ENCODE measurements at places on chromosomes 16 and 17.

GRCh38 chr17:17749921-17750320, 68.7 kb downstream of the RAI1 start:
- DNase-seq = peak; percentile 33

GRCh38 chr17:78000341-78000740, 41.8 kb downstream of the TNRC6C start:
- DNase-seq = no peak

DNA sequence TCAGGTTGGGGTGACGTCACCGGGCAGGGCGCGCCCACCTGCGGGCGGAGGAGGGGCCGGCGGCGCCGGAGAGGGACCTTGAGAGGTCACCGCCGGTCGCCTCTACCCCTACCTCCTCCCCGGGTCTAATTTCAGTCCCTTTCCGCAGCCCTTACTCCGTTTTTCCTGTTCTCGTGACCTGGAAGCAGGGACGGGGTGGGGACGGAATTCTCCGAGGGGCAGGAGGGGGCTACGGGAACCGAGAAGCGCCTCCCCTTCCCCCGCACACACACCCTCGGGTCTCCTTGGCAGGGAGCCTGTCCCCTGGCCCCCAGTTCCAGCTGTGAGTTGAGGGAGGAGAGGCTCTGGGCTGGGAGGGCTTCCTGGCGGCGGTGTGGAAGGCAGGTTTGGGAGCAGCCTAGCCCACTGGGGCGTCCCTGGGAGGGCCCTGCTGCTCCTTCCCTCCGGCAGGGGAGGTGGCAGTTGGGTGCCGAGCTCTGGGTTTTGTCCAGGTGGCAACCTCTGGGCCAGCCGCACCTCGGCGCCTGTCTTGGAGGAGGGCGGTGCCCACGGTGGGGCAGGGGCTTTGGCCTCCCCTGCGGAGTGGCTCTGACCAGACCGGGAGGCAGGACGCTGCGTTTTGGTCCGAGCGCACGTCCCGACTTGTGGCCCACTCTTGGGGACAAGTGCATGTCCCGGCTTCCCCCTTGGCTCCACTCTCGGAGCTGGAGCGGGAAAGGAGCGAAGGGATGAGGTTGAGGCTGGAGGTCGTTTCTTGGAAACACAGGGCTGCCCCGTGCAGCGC, 773 bp downstream of the SYNGR3 start:
- no peak for DNase-seq

DNA sequence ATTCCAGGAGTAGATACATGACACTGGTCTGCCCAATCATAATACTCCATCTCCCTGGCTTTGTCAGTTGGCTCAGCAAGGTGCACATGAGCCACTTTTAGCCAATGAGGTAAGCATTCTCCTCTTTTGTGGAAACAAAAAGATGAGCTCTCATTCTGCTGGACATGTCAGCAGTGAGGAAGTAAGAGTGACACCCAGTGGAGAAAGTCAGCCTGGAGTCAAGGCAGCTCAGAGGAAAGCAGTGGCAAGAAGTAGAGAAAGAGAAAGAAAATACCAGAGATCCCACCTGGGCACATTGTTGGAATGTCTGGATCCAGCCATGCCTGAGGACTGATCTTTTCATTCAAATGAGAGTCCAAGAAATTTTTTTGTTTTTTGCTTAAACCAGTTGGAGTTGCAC, 496.9 kb upstream of the C16orf82 start:
- no peak for DNase-seq

DNA sequence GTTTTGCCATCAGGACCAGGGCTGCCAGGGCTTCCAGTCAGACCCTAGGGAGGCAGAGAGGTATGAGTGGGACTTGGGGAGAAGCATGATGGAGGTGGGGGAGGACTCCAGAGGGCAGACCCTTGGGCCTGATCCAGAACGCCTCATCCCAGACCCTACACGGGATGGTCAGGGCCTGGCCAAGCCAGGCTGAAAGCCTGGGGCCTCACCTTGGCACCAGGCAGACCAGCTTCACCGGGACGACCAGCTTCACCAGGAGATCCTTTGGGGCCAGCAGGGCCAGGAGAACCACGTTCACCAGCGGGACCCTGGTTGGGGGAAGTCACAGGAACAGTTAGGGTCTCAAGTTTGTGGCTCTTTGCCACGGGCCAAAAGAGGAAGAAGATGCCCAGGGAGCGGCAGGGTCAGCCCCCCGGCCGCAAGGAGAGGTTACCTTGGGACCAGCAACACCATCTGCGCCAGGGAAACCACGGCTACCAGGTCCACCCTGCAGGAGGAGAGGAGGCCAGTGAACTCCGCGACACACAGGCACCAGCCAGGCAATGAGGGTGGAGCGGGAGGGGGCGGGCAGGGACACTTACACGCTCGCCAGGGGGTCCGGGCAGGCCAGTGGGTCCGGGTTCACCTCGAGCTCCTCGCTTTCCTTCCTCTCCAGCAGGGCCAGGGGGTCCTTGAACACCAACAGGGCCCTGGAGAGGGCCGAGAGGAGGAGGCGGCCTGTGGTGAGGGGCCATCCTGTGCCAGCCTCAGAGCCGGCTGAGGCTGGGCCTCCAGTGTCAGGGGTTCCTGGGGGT, 7.1 kb downstream of the COL1A1 start:
- DNase-seq = no peak

- DNase-seq = no peak
These were observed 22.5 kb upstream of the MYO1D start for GRCh38 chr17:32899236-32900013.

GRCh38 chr17:17035920-17036523, 6.2 kb upstream of the MPRIP start:
- peak; percentile 29 for DNase-seq

DNA sequence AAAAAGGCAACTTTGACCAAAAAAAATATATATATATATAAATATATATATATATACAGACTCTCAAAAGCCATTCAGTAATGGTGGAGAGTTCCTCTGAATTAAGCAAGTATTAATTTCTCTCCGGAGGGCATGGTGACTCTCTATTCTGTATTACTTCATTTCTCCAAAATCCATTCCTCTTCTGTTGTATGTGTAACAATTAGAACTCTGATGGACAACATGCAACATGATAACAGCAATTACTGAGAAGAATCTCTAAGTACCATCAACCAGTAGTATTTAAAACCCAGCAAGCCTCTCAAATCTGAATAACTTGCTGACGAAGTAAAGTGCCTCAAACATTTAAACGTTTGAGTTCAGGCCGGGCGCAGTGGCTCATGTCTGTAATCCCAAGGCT, 2.3 kb downstream of the GRB2 start:
- no peak for DNase-seq

DNA sequence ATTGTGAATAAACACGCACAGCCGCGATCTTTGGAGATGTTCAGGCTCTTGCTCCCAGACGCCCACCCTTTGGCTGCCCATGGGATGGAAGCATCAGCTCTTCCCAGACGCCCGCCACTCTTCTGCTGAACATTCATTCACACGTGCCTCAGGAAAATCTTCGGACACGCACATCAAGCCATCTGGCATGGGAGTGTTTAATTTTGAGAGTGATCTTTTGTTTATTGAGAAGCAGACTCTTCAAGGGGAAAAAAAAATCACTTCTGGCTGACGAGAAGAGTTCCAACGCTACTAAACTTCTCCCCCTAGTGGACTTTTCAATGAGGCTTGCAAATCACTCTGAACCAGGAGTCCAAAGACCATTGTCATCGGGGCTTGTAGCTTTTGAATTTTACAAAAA, 62.0 kb upstream of the NUDT7 start:
- DNase-seq = peak; percentile 85

- no peak for DNase-seq
These were observed 19.6 kb downstream of the TMC6 start for GRCh38 chr17:78108726-78109488.

- DNase-seq = no peak
These were observed 64.1 kb downstream of the PIPOX start for GRCh38 chr17:29107084-29107483.

DNA sequence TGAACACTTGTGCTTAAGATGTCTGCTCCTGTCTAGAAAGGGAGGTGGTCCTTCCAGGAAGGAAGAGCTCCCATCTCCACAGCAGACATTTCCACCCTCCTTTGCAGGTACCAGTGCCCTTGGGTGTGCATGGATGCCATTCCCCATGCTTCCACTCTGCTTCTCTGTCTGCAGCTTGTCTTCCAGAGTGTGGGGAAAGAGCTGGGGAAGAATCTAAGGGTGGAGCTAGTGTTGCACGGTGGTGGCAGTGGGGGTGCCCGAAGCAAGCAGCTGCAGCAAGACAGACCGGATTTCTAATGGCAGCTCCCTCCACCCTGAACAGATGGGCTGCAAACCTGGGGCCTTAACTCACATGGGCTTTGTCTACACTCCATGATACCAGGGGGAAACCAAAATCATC, 22.6 kb upstream of the HOXB13 start:
- no peak for DNase-seq

- DNase-seq = no peak
These were observed 20.5 kb downstream of the KRT9 start for GRCh38 chr17:41551365-41551764.

DNA sequence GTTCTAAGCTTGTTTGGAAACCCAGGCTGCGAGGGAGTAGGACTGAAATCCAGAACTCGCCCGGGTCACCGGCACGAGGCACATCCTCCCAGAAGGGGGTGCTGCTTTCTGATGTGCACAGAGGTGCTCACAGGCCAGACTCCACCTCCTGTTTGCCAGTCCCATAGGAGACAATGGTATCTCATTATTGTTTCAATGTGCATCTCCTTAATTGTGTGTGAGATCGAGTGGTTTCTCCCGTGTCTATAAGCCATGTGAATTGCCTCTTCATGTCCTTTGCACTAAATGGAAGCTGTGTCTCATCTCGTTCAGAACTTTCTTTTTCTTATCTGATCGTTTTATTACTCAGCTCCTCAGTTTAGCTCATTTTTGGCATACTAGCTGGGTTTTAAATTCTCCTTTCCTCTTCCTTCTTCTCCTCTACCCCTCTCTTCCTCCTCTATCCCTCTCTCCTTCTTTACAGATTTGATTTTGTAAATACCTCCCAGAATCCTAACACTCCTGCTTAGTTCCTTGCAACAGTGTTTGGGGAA, 32.1 kb upstream of the PRKCB start:
- DNase-seq = no peak

DNA sequence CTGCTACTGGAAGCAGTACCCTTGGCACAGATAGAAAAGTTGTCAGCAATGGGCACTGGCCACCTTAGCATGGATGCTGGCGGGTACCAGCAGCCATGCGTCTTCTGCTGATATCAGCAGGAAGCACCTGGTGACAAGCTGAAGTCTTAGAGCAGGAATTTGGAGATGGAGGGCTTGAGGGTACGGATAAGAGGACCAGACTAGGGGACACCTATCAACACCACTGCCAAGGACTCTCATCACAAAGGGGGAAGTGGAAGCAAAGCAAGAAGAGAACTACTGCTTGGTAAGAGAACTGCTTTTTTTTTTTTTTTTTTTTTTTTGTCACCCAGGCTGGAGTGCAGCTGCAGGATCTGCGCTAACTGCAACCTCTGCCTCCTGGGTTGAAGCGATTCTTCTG, 35.4 kb upstream of the LYRM9 start:
- no peak for DNase-seq

DNA sequence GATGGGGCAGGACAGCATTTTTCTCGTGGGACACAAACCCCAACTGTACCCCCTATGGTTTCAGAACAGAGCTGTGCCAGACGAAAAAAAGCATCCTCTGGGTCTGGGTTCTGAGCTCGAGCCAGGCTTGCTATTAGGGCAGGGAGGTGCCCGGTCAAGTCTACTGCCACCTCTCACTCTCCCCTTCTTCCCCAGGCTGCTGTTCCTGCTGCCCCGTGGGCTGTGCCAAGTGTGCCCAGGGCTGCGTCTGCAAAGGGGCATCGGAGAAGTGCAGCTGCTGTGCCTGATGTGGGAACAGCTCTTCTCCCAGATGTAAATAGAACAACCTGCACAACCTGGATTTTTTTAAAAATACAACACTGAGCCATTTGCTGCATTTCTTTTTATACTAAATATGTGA, 1.1 kb downstream of the MT1E start:
- no peak for DNase-seq

GRCh38 chr17:38844261-38844757, 9.2 kb downstream of the RPL23 start:
- no peak for DNase-seq

- no peak for DNase-seq
These were observed 5.0 kb downstream of the RPRML start for GRCh38 chr17:46974086-46974485.

DNA sequence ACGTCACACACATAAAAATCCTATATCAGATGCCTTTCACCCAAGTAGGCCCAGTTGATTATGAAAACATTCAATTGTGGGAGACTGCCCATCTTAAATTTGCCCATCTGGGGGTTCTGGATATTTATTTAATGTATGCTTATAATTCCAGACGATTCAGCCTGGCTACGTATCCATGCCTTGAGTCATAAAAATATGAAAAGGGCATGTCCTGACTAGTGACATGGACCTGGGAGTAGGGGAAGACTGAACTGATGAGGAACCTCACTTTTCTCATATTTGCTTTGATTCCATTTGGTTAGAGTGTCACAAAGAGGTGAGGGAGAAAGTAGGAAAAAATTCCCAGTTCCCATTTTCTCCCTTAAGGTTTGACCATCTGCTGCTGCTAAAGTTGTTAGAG, 122.5 kb upstream of the GNAO1 start:
- no peak for DNase-seq

GRCh38 chr17:2172077-2172851, 117.4 kb downstream of the HIC1 start:
- DNase-seq = no peak

DNA sequence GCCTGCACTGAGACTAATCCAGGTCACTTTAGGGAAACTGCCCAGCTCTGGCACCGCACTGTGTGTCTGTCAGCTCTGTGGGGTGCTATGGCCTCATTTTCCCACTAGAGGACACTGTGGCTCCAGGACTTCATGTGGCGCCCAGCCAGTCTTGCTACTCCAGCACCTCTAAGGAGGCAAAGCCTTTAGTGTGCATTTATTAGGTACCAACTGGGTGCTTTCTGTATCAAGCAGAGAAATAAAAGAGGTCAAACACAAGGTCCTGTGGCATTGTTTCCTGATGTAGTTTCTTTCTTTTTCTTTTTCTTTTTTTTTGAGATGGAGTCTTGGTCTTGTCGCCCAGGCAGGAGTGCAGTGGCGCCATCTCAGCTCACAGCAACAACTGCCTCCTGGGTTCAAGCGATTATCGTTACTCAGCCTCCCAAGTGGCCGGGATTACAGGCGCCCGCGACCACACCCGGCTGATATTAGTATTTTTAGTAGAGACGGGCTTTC, 12.5 kb upstream of the RHBDL3 start:
- no peak for DNase-seq

- no peak for DNase-seq
These were observed 8.6 kb upstream of the ACSF3 start for GRCh38 chr16:89084814-89085612.

DNA sequence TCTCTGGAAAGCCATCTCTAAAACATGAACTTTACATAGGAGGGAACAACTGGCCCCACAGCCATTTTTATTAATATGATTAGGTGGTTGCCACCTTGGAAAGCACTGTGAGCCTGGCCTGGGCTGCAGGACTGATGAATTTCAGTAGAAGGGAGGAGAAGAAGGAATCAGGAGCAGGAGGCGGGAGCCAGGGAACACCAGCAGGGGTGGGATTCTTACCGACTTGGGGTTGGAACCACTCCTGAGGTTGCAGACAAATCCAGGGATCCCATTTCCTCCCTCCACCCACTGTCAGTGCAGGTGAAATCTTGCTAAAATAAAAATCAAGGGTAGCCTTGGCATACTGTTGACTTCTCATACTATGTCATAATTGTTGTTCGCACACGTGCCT, 16.9 kb upstream of the MAP3K14 start:
- no peak for DNase-seq

- DNase-seq = no peak
These were observed 14.4 kb upstream of the GNG13 start for GRCh38 chr16:814974-815373.

GRCh38 chr17:81741594-81742452, 29.7 kb downstream of the SLC25A10 start:
- no peak for DNase-seq

Data from NCI-H524 treated with DMSO at 0.1 percent for 48 hours (cell line).